ENCODE measurements at places on chromosomes 5 and 9.
A peak's percentile ranks its signal among the peaks of the same experiment; 100 is the strongest.

DNA sequence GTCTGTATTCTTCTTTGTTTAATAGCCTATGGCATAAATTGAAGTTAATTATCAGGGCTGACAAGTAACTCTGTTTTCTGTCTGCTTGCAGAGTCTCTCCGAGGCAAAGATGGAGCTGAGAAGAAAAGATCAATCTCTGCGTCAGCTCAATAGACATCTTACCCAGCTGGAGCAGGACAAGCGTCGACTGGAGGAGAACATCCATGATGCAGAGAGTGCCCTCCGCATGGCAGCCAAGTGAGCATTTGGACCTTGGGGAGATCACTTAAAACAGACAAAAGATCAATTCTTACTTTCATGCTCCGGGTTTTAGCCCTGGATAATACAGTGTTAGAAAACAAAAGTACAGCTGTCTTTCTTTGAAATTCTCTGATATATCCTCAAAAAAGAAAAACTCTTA, 293.8 kb downstream of the CCDC171 start:
- no peak for ATAC-seq

GRCh38 chr5:59107692-59108091, 524.8 kb downstream of the RAB3C start:
- no peak for ATAC-seq

DNA sequence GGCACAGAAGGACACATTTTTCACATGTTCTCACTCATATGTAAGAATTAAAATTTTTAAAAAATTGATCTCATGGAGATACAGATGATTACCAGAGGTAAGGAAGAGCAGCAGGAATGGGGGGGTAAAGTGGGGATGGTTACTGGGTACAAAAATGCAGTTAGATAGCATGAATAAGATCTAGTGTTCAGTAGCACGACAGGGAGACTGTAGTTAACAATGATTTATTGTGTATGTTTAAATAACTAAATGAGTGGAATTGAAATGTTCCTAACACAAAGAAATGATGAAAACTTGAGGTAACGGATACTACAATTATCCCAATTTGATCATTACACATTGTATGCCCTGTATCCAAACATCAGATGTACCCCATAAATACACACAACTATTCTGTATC, 15.2 kb upstream of the TGFBI start:
- no peak for ATAC-seq

DNA sequence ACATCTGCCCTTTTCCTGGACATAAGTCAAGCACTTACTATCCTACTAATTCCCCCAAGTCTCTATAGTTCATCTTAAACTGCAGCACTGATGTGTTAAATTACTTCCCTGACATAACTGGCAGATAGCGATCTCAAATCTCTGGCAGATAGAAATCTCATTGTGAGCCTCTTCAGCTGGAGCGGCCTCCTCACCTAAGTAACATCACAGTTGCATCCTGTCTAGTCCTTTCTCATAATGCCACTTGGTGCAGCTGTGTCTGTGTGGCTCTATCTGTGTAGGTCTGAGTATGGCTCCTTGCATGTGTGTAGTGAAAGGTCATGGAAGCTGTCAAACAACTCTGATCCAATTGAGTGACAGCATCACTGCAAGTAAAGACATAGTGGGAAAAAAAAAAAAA, 53.6 kb upstream of the FST start:
- no peak for ATAC-seq

- ATAC-seq, result no peak
Observed at GRCh38 chr9:89610391-89610925, 5.6 kb downstream of the GADD45G start.

GRCh38 chr5:149541893-149542292, 9.3 kb downstream of the CSNK1A1 start:
- no peak for ATAC-seq

DNA sequence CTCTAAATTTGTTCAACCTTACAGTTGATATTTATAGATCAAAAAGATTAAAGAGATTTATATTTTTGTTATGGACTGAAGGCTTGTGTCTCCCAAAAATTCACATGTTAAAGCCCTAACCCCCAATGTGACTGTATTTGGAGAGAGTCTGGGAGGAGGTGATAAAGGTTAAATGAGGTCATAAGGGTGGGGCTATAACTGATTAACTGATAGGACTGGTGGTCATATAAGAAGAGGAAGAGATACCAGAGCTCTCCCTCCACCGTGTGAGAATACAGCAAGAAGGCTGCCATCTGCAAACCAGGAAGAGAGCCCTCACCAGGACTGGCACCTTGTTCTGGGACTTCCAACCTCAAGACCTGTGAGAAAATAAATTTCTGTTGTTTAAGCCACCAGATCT, 264.3 kb downstream of the ENC1 start:
- ATAC-seq, result no peak

- no peak for ATAC-seq
Observed at GRCh38 chr5:140152022-140152999, 22.7 kb upstream of the CYSTM1 start.

GRCh38 chr5:68318955-68319705, 103.6 kb downstream of the PIK3R1 start:
- ATAC-seq, result no peak

DNA sequence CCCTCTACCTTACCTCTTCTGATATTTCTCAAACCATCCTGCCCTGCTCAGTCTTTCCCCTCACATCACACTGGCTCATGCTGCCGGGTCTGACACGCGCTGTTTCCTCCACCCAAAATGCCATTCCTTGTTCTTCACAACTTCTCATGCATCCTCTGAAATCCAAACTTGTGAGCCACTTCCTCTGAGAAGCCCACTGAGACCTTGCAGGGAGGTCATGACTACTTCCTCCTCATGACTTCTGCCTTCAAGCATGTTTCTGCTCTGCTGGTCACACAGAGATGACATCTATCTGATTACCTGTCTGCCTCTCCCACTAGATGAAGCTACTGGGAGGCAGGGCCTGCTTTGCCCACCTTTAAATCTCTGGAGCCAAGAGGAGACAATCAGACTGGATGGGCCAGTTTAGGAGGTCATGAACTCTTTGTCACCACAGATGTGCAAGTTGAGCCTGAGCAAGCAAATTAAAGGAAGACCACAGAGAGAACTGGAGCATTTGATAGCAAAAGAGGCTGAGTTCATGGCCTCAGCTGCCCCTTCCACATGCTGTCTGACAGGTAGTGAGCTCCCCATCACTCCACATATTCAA, 119.8 kb upstream of the TBC1D2 start:
- no peak for ATAC-seq

DNA sequence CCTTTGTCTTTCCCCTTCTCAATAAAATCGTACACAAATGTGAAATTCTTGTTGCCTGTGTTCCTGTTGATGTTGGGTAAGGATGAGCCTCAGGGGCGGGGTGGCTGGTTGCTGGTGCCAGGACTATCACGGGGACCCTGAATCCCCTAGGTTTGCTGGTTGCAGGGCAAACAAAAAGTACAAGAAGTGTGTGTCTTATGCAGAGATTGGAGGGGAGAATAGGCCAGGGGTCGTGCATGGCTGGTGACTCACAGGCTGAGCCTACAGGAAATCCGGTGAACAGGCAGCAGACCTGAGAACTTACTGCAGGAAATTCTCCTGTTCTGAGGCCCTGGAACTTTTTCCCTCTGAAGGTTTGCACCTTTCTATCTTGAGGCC, 5.5 kb downstream of the ANXA2R start:
- ATAC-seq, result no peak

GRCh38 chr9:3972687-3973086, 327.2 kb downstream of the GLIS3 start:
- ATAC-seq, result no peak

GRCh38 chr5:125011419-125011818, 265.0 kb upstream of the ZNF608 start:
- no peak for ATAC-seq

GRCh38 chr5:133824661-133825254, 143.7 kb downstream of the C5orf15 start:
- ATAC-seq, result no peak

DNA sequence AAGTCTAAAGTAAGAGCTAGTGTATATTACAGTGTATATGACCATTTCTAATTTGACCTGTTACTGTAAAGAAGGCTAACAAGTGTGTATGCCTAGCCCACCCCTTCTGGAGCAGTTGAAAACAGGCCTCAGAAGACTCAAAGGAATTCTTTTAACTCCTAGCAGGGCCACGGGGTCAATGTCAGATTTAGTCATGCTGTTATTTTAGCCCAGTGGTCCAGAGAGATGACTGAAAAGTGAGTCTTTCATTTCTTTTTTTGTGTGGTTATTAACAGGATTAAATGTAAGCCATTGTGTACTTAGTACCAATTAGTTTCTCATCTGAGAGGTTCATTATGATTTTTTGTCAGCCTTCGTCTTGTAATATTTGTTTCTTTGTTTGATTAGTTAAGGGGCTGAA, 24.4 kb downstream of the ZCCHC7 start:
- ATAC-seq, result no peak

DNA sequence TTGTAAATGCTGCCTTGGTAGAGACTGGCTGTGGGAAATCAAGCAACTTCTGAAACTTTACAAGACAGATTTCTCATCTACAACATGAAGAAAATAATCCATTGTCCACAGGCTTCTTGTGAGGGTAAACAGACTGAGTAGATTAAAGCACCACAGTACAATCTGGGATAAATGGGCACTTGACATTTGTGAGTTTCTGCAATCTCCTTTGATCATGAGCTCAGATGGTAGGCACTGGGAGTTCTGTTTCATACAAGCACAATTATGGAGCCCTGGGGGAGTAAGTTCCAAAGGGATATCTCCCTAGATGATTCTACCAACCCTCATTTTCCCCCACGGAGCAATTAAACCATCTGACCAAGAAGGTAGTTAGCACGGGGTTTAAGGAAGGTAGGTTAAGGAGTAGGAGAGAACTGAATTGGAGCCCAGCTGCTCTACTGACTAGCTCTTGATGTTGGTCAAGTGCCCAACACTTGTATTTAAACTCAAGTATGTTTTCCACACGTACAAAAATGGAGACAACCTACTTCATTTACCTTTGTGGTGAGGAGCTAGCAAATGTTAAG, 479.5 kb upstream of the TNC start:
- ATAC-seq, result no peak

GRCh38 chr9:78448960-78449673, 152.2 kb downstream of the PSAT1 start:
- ATAC-seq, result no peak

- ATAC-seq, result peak; percentile 58
Observed at GRCh38 chr9:75185585-75186170, 97.4 kb downstream of the OSTF1 start.

DNA sequence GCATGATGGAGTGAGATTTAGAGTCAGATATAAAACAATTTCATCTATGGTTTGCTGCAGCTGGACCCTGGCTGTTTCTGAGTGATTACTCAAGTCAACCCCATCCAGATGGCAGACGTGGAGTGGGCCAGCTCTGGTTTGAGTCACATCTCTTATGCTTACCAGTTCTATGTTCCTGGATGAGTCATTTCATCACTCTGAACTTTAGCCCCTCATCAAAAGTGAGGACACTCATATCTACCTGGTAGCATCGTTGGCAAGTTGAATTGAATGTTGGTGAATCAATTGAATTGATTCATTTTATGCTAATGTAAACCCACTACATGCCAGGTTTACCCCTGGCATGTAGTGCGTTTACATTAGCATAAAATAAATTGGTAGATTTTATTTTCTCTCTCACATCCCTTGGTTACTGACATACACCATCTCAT, 176.4 kb downstream of the FGF18 start:
- ATAC-seq, result no peak

- no peak for ATAC-seq
Observed at GRCh38 chr5:57436586-57436985, 46.0 kb downstream of the ACTBL2 start.

DNA sequence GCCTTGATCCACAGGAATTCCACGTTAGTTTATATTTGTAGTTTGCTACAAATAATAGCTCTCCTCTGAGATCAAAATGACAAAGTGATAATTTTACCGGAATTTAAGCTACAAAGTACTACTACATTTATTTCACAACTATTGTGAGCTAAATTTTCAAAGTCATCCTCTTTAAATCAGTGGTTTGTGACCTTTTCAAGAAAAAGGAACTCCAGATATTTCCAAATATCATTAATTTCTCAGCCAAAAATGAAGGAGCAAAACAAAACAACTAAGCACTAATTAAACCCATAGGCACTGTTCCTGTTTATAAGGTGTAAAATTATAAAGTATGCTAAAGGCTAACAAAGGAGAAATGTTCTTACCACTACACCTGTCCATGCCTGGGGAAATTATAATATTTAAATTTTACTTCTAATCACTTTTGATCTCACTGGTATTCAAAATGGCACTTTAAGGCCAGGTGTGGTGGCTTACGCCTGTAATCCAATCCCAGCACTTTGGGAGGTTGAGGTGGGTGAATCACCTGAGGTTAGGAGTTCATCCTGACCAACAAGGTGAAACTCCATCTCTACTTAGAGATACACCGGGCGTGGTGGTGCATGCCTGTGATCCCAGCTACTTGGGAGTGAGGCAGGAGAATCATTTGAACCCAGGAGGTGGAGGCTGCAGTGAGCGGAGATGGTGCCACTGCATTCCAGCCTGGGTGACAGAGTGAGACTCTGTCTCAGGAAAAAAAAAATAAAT, 77.5 kb downstream of the CEMIP2 start:
- no peak for ATAC-seq

- no peak for ATAC-seq
Observed at GRCh38 chr5:53542926-53543325, 17.5 kb upstream of the NDUFS4 start.

DNA sequence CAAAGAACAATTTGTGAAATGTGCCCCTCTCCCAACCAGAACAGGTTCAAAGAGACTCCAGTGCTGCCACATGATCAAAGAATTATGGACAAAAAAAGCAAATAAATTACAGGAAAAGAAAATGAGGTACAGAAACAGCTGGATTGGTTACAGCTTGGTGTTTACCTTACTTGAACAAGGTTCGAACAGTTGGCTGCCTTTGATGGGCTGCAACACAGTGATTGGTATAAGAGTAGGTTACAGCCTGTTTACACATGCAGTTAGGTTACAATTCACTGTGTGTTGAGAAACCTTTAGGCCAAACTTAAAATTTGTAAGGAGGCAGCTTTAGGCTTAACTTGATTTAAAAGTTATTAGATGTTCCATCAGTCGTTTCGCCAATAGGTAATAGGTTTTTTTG, 3.4 kb upstream of the MOCS2 start:
- no peak for ATAC-seq

DNA sequence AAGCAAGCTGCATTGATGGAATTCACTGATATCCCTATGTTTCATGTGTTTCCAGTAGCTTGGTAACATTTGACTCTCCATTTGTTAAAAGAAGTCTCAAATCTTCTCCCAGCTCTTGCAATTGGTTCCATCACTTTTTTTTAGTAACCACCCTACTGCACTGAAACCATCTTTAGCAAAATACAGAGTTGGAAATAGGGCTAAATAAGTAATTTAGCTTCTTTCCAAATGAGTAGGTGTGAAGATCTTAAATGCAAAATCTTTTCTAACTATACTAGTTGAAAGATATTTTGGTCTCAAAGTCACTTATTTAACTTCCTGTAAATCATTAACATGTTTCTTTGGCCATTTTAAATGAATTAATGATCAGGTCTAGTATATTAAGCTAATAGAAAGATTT, 138.1 kb downstream of the DIRAS2 start:
- no peak for ATAC-seq

DNA sequence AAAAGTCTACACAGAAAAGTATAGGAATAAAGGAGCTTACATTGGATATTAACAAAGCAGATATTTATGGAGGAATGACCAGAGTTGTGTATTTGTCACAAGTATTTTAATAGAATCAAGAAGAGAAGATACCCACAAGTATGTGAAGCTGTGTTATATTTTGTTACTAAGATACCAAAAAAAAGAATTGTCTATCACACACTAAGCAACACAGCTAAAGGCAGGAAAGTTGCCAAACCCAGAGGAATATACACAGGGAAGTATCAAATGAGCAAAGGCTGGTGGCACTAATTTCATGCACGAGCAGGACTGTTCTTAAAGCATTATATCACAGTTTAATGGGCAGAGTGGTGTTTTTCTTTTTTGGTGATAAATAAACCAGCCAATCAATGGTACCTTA, 30.9 kb upstream of the RAI14 start:
- ATAC-seq, result no peak
